ENCODE measurements at places on chromosomes 1 and 21.

GRCh38 chr1:43377831-43378230, 10.0 kb upstream of the ELOVL1 start:
- DNase-seq = no peak

GRCh38 chr1:19858893-19859292, 23.3 kb upstream of the OTUD3 start:
- no peak for DNase-seq

- DNase-seq = no peak
Observed at GRCh38 chr1:46656643-46657042, 11.5 kb downstream of the ATPAF1 start.

DNA sequence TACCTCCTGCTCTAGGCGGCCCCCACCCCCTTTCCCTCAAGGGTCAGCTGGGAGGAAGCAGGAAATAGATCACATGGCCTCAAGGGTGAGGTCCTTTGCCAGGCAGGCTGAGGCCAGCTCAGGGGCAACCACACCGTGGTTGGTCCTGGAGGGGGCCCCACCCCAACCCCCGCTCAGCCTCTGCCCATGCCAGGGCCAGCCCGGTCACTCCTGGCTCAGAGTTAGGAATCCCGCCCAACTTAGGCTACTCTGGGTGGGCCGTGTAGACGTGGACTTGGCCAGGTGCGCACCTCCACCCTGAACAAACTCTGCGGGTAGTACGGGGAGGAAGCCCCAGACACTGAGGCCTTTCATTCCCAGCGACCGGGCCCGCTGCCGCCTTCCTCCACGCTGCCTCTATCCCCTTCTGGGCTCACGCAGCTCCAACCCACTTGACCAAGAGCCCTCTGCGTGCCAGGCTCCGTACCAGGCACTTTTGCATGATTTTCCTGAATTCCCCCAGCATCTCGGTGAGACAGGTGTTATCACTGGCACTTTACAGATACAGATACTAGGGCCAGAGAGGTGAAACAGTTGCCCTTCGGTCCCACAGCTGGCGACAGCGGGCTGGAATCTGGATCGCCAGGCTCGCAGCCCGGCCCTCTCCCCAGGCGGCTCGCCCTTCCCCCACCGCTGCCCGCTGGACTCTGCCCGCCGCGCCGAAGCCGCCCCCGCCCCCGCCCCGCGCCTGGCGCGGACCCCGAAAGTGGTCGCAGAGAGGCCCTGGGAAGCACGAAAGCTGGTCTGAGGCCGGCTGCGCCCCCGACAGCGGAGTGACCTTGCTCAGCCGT, 769 bp downstream of the GALE start:
- DNase-seq = peak; percentile 74

GRCh38 chr1:145961425-145962156, 2.8 kb downstream of the ANKRD34A start:
- DNase-seq = peak; percentile 53

GRCh38 chr1:23692308-23692871, 784 bp downstream of the RPL11 start:
- DNase-seq = no peak

- no peak for DNase-seq
Observed at GRCh38 chr1:67537667-67538018, 107.4 kb upstream of the SERBP1 start.

All from tibial artery (tissue), 4 donors.